ENCODE measurements at places on chromosomes 2 and 18. TPM values are rescaled to one million over a fixed set of nuclear protein-coding genes. Genes with fewer than 3 reads are reported as not detected.
A peak's percentile ranks its signal among the peaks of the same experiment; 100 is the strongest.

DNA sequence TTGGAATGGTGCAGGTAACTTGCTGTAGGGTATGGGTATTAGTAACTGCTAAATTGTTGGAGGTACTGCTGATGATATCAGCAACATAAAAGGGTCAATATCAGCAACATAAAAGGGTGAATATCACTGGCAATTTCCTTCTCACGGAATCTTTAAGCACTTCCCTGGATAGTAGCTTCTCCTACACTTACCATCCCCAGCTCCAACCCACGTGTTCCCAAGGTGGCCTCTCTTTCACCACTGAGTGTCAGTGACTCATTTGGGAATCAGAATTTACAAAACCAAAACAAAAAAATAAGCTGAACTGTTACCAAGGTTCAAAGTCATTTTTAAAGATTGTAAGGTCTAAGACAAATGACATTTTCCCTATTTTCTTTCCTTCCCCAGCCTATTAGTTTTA is 70.8 kb downstream of the LRP2 start:
- H3K36me3 ChIP-seq: no peaks in the 10 kb centered on the region
- H3K27ac ChIP-seq: no peak overlapping the region
- H3K4me1 ChIP-seq: no peaks in the 10 kb centered on the region
- no peak overlapping the region for H3K4me3 ChIP-seq
- DNase-seq: no peak

- no peak for DNase-seq
- H3K36me3 ChIP-seq: peaks cover 10% of the 10 kb centered on the region
- H3K4me3 ChIP-seq: no peak overlapping the region
- no peaks in the 10 kb centered on the region for H3K27me3 ChIP-seq
Observed at GRCh38 chr2:159462201-159462785, 154.1 kb downstream of the BAZ2B start.

GRCh38 chr2:162556996-162557395 is 213.1 kb downstream of the GCA start:
- no peak overlapping the region for H3K4me3 ChIP-seq
- H3K36me3 ChIP-seq: no peaks in the 10 kb centered on the region
- no peak overlapping the region for H3K27ac ChIP-seq
- DNase-seq: no peak
- no peaks in the 10 kb centered on the region for H3K27me3 ChIP-seq

DNA sequence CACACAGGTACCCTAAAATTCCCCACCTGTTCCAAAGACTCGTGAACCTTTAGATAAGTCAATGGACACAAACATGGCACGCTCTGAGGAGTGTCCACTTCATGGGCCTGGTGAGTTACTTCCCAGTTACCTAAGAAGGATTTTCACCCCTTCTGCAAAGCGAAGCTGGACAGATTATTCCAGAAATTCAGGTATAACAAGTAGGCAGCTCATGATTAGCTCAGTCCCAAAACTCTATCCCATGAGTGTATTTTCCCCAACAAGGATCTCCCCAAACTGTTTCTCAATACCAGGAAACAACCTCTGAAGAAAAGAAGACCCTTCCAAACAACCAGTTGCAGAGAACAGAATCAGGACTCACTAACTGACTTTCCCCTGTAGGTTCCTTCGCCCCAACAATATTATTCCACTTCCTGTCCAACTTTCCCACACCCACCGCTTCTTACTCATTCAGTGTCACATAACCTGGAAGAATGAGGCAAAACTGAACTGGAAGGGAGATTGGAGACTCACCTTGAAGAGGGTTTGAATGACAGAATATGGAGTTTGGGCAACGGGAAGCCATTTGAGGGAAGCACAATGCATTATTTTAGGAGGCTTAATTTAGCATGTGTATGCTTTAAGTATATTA is 120.1 kb downstream of the ANTXR1 start:
- H3K4me1 ChIP-seq: no peaks in the 10 kb centered on the region
- H3K27ac ChIP-seq: no peak overlapping the region
- H3K4me3 ChIP-seq: no peak overlapping the region
- no peak for DNase-seq

DNA sequence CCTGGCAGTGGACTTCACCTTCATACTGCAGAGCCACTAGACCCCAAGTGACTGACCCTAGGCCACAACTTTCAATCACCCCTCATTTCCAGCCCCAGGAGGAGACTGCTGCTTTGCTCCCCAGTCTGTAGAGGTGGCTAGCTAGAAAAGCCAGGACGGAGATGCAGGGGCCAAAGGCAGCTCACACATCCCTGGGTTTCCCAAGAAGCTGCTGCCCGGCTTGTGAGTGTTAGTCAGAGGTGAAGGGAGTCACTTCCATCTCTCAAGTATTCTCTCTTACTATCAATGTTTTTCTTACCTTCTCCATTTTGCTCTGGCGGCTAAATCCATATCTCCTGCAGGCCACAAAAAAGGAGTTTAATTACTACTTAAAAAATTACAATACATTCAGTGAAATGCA is 36.2 kb downstream of the CCDC93 start:
- H3K4me3 ChIP-seq: no peak overlapping the region
- no peaks in the 10 kb centered on the region for H3K4me1 ChIP-seq
- H3K27me3 ChIP-seq: no peaks in the 10 kb centered on the region
- no peak overlapping the region for H3K27ac ChIP-seq
- H3K36me3 ChIP-seq: peaks cover 89% of the 10 kb centered on the region

Gene ACP1
- 64.2 TPM for total RNA-seq

DNA sequence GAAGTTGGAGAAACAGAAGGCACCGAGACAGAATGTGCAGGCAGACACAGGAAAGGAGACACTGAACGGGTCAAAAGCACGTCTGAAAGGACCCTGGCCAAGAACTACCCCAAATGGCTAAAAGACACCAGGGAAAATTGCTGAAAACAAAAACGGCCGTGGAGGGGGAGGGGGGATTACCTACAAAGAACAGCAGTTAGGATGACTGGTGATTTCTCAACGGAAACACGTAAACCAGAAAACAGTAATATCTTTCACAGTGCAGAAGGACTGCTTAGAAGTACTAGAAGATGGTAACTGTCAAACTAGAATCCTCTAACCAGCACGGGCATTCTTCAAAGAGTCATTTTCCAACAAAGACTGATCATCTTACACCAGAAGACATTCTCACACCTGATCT is 142.6 kb downstream of the HDAC4 start:
- H3K36me3 ChIP-seq: no peaks in the 10 kb centered on the region
- no peaks in the 10 kb centered on the region for H3K27me3 ChIP-seq
- no peak overlapping the region for H3K4me3 ChIP-seq

- no peaks in the 10 kb centered on the region for H3K27me3 ChIP-seq
- no peak overlapping the region for H3K4me3 ChIP-seq
- H3K27ac ChIP-seq: no peak overlapping the region
- no peak for DNase-seq
Observed at GRCh38 chr18:76350134-76351025, 144.7 kb downstream of the ZNF516 start.

Gene IL36A
- not detected for total RNA-seq

Gene STPG4
- total RNA-seq: not detected

DNA sequence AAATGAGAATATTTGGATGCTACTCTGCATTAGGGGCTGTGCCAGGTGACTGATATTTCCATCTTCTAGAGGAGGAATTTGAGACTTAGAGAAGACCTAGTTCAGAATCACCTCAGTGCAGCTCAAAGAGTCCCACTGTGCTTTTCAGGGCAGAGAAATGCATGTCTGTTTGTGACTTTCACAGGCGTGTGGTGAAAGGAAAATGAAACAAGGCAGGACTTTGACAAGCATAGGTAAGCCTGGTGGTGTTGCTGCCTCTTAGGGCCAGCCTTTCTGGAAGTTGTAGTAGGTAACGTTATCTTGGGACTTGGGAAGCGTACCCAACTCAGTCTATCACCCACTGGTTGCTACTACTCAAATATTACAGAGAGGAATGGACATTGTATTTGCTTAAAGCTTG is 2.6 kb downstream of the GPR39 start:
- H3K27ac ChIP-seq: no peak overlapping the region
- DNase-seq: no peak
- H3K4me3 ChIP-seq: no peak overlapping the region
- no peaks in the 10 kb centered on the region for H3K4me1 ChIP-seq
- H3K36me3 ChIP-seq: no peaks in the 10 kb centered on the region

DNA sequence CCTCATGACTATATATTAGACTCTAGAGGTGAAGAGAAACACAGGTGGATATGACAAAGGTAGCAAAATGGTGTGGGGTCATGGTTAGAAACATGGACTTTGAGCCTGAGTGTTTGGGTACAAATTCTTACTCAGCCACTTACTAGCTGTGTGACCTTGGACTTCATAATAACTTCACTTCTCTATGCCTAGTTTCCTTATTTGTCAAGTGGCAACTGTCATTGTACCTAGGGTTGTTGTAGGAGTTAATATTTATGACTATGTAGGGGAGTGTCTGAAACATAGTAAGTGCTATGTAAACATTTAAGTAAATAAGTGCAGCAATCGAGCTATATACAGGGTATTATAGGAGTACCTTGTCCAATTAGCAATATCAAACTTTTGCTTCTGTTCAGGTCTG is 49.7 kb upstream of the RAPH1 start:
- no peaks in the 10 kb centered on the region for H3K27me3 ChIP-seq
- H3K36me3 ChIP-seq: no peaks in the 10 kb centered on the region
- H3K27ac ChIP-seq: no peak overlapping the region
- H3K4me3 ChIP-seq: no peak overlapping the region
- no peak for DNase-seq

Gene TRIM54
- total RNA-seq: 295 TPM

GRCh38 chr18:62999392-62999791 is 284.1 kb downstream of the PHLPP1 start:
- no peak overlapping the region for H3K4me3 ChIP-seq
- H3K27ac ChIP-seq: no peak overlapping the region
- H3K27me3 ChIP-seq: peaks cover 6% of the 10 kb centered on the region

Gene IMPACT
- 15.8 TPM for total RNA-seq

Gene ZNF236
- total RNA-seq: 16.4 TPM

DNA sequence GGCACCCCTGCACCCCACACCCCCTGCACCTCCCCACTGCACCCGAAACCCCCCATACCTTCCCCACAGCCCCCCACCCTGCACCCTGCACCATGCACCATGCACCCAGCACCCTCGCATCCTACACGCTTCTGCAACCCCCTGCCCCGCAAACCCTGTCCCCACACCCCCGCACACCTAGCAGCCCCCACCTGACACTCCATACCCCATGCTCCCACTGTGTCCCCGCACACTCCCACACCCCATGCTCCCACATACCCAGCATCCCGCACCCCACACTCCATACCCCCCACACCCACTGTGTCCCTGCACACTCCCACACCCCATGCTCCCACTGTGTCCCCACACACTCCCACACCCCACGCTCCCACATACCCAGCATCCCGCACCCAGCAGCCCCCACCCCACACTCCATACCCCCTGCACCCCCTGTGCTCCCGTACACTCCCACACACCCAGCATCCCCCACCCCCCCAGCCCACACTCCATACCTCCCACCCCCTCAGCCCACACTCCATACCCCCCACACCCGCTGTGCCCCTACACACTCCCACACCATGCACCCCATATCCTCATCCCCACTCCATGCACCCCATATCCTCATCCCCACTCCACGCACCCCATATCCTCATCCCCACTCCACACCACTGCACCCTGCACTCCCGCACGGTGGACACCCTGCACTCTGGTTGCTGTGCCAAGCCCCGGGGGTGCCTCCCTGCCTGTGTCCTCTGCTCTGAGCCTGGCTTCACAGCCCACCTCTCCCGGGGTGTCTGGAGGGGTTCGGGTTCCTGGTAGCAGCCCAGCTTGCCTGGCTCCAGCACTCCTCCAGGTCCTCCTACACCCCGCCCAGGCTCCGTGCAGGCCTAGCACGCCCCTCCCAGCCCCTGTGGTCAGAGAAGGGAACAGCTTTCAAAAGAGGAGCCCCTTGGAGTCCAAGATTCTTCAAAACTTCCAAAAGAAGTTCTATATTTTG is 93.9 kb upstream of the CTDP1 start:
- peak; percentile 21 for DNase-seq

GRCh38 chr18:9594823-9595596 is 19.3 kb downstream of the PPP4R1 start:
- peaks cover 3% of the 10 kb centered on the region for H3K4me1 ChIP-seq
- no peak overlapping the region for H3K4me3 ChIP-seq
- H3K36me3 ChIP-seq: no peaks in the 10 kb centered on the region
- H3K27me3 ChIP-seq: no peaks in the 10 kb centered on the region

- H3K36me3 ChIP-seq: no peaks in the 10 kb centered on the region
- peaks cover 4% of the 10 kb centered on the region for H3K4me1 ChIP-seq
- no peak overlapping the region for H3K4me3 ChIP-seq
Observed at GRCh38 chr2:189504238-189504637, 63.0 kb downstream of the WDR75 start.

Gene BMP10
- total RNA-seq: 5.9 TPM

GRCh38 chr2:9358846-9359245 is 64.5 kb downstream of the ITGB1BP1 start:
- H3K4me3 ChIP-seq: no peak overlapping the region
- no peak overlapping the region for H3K27ac ChIP-seq
- no peak for DNase-seq
- H3K4me1 ChIP-seq: no peaks in the 10 kb centered on the region
- no peaks in the 10 kb centered on the region for H3K27me3 ChIP-seq

- no peaks in the 10 kb centered on the region for H3K36me3 ChIP-seq
- H3K4me1 ChIP-seq: no peaks in the 10 kb centered on the region
- H3K27ac ChIP-seq: no peak overlapping the region
- DNase-seq: no peak
- no peaks in the 10 kb centered on the region for H3K27me3 ChIP-seq
- no peak overlapping the region for H3K4me3 ChIP-seq
Observed at GRCh38 chr2:236768393-236769140, 198.9 kb downstream of the ACKR3 start.

Gene NDUFV2
- total RNA-seq: 407 TPM

Measured in heart left ventricle (tissue), 16 donors.